Spinal cord (tissue), 10 donors: ENCODE measurements at places on chromosomes 2 and 18. TPM values are rescaled to one million over a fixed set of nuclear protein-coding genes. Genes with fewer than 3 reads are reported as not detected.
A peak's percentile ranks its signal among the peaks of the same experiment; 100 is the strongest.

GRCh38 chr2:131039908-131040660 is 53.2 kb downstream of the FAM168B start:
- peak; percentile 24 for DNase-seq

DNA sequence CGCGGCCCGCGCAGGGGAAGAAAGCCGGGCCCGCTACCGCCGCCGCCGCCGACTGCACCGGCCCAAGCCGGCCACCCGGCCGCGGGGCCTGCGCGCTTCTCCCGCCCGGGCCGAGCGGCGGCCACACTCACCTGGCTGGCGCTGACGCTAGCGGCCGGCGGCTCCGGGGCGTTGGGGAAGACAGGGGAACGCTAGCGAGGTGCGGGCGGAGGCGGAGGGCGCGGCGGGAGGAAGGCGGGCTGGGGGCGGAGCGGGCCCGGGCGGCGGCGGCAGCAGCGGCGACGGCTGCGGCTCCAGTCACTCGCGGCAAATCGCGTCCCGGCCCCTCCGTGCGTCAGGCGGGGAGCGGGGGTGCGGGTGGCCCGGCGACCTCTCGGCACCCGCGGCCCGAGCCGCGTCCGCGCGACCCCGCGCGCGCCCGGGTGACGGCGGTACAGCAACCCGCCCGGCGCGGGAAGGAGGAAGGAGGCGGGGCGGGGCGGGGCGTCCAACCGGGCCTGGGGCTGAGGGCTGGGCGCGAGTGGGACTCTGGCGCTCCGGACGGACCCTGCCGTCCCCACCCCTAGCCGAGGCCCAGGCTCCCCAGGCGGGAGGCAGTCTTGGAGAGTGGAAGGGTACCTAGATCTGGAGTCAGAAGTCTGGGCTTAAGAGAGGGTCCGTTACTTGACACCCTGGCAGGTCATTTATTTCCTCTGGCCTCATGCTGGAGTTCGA is at the start of gene SESTD1:
SESTD1 (minus strand) TSS at position 465 of the 714 bp plus-strand sequence. CDS start 72,991 bp downstream, outside the sequence.
- peak; percentile 33 for DNase-seq

DNA sequence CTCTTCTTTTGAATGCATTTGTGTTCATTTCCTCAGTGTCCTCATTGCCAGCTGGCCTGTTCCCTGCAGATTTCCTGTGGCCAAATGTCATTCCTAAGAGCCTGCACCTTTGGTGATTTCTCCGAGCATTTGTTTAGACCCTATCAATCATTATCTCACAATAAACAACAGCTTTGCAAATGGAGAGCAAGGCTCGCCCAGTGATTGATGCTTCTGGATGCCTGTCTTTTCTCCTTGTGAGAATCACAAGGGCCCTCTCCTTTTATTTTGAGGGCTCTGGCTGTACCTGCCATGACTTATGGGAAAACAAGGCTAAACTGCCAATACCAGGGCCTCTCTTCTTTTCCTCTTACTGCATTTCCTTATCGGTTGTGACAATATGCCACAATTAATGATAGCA is 1454.4 kb upstream of the CELF4 start:
- DNase-seq, result no peak

- no peak for DNase-seq
These were observed 1.6 kb downstream of the KANSL1L start for GRCh38 chr2:210169516-210170195.

DNA sequence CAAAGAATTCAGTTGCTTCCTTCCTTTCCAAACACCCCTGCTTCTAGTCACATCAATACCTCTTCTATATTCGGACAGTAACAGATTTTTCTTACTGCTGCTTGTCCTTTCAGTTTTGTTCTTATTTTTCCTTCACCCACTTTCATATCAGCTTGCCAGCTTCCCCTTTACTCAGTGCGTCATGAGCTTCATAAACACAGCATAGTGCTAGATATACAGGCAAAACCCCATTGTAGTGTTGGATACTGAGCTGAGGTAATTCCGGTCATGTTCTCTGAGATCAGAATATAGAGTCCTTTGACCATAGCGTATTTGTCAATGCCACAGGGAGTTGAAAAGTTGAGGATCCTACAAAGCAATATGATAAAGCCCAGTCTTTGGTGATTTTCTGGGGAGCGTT is 2.4 kb downstream of the FARP2 start:
- no peak for DNase-seq

MDH1B gene
- total RNA-seq, result 14.4 TPM

KIF1A gene
- 125 TPM for total RNA-seq

PRSS56 gene
- total RNA-seq, result 0.89 TPM

KANSL3 gene
- total RNA-seq, result 43.6 TPM
